Activated CD4-positive, alpha-beta T cell treated with anti-CD3 and anti-CD28 coated beads, Interleukin-2, amount 10 ng/mL, durations not matched to agents 24 days and 14 days (primary cell): ENCODE measurements at places on chromosomes 3 and 15. TPM values are rescaled to one million over a fixed set of nuclear protein-coding genes. Genes with fewer than 3 reads are reported as not detected.

The LEKR1 gene
- 0.14 and 0.24 TPM in 2 replicates for total RNA-seq

The GABRB3 gene
- not detected in 2 replicates for total RNA-seq

The PXYLP1 gene
- total RNA-seq = 10.7 and 11.7 TPM in 2 replicates

The SKIL gene
- 23.3 TPM in 2 replicates for total RNA-seq

The RHOV gene
- 1.0 and 1.5 TPM in 2 replicates for total RNA-seq

The CYP8B1 gene
- not detected in 2 replicates for total RNA-seq

The SUMF1 gene
- 6.7 and 7.4 TPM in 2 replicates for total RNA-seq

The LAMB2 gene
- total RNA-seq = not detected in 2 replicates

The TM4SF4 gene
- not detected in 2 replicates for total RNA-seq

The CHRNA5 gene
- 8.9 and 10.1 TPM in 2 replicates for total RNA-seq

The EPHB1 gene
- total RNA-seq = 1.6 and 2.3 TPM in 2 replicates

The EIF2B5 gene
- 72.2 and 74.7 TPM in 2 replicates for total RNA-seq

The CCRL2 gene
- 1.7 and 1.9 TPM in 2 replicates for total RNA-seq

The MST1R gene
- 1.0 and 1.5 TPM in 2 replicates for total RNA-seq

The FGD5 gene
- total RNA-seq = 0.14 TPM in 1 of 2 replicates, not detected in the other

The ATXN7 gene
- 37.8 and 39.6 TPM in 2 replicates for total RNA-seq

The ACTC1 gene
- total RNA-seq = not detected in 2 replicates

The IL17RB gene
- total RNA-seq = 1.3 and 2.2 TPM in 2 replicates

The UBAP1L gene
- 6.3 and 6.6 TPM in 2 replicates for total RNA-seq

The AMOTL2 gene
- not detected in 2 replicates for total RNA-seq

The GTPBP8 gene
- 18.4 and 18.9 TPM in 2 replicates for total RNA-seq

The ITIH3 gene
- total RNA-seq = not detected in 2 replicates

The CCDC33 gene
- not detected in 2 replicates for total RNA-seq

The TUSC7 gene
- not detected in 2 replicates for total RNA-seq

The DNAJB8 gene
- not detected in 2 replicates for total RNA-seq

The TTLL13 gene
- total RNA-seq = 0.44 and 1.4 TPM in 2 replicates

The CFAP91 gene
- total RNA-seq = 0.26 TPM in 1 of 2 replicates, not detected in the other

The TERC gene
- 8.9 TPM in 1 of 2 replicates, not detected in the other for total RNA-seq

The AAGAB gene
- total RNA-seq = 44.9 and 48.6 TPM in 2 replicates

The CD86 gene
- total RNA-seq = 1.4 TPM in 2 replicates

The GOLGA6A gene
- total RNA-seq = not detected in 2 replicates

The GPR149 gene
- total RNA-seq = not detected in 2 replicates

The CPLX3 gene
- total RNA-seq = 0.09 TPM in 2 replicates

The RPP14 gene
- total RNA-seq = 22.7 and 25.2 TPM in 2 replicates

The CAMK2N2 gene
- total RNA-seq = 0.14 TPM in 2 replicates

The LRTM1 gene
- not detected in 2 replicates for total RNA-seq

The EPB42 gene
- not detected in 2 replicates for total RNA-seq

The ADAMTS17 gene
- 0.47 and 1.1 TPM in 2 replicates for total RNA-seq

The PLSCR5 gene
- total RNA-seq = not detected in 2 replicates

The PLCL2 gene
- total RNA-seq = 14.8 and 15.2 TPM in 2 replicates
